ENCODE measurements at places on chromosomes 5 and 9.

DNA sequence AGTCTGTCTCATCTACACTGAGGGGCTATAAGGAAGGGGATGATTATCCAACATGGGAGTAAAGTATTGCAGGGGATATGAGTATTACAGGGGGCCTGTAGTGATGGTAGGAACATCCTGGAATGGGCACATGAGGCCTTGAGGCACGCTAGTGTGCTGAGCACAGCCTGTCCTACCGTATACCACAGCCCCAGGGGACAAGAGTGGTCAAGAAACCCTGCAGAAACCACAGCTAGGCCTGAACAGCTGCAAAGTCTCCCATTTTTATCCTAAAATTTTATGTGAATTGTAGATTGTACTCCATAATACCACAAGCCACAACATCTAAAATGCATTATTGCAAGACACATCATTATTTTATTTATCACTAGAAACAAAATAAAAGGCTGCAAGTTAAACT lies 136.3 kb upstream of the ASTN2 start:
- DNase-seq = no peak

DNA sequence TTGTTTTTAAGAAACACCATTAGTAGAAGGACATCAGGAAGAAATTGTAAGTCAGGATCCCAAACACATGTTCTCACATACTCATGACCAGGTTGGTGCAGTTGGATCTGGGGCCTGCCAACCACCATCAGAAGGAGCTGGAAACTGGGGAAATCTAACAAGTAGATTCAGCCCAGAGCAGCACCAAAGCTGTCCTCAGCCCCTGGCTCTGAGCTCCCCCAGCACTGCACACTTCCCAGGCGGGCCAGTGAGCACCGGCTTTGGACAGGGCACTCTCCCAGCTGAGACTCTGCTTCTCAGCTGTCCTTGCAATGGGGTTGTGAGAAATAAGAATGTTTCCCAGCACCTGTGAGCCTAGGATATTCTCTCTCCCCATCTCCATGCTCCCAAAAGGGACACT lies 162.5 kb downstream of the PAX5 start:
- DNase-seq = no peak

GRCh38 chr9:86821006-86821845 lies 126.1 kb downstream of the GAS1 start:
- DNase-seq = no peak

GRCh38 chr9:78539188-78539587 lies 242.3 kb downstream of the PSAT1 start:
- DNase-seq = no peak

- DNase-seq = no peak
Observed at GRCh38 chr5:68074048-68074632, 141.4 kb upstream of the PIK3R1 start.

GRCh38 chr5:170141636-170142035 lies 35.9 kb downstream of the FOXI1 start:
- DNase-seq = no peak

DNA sequence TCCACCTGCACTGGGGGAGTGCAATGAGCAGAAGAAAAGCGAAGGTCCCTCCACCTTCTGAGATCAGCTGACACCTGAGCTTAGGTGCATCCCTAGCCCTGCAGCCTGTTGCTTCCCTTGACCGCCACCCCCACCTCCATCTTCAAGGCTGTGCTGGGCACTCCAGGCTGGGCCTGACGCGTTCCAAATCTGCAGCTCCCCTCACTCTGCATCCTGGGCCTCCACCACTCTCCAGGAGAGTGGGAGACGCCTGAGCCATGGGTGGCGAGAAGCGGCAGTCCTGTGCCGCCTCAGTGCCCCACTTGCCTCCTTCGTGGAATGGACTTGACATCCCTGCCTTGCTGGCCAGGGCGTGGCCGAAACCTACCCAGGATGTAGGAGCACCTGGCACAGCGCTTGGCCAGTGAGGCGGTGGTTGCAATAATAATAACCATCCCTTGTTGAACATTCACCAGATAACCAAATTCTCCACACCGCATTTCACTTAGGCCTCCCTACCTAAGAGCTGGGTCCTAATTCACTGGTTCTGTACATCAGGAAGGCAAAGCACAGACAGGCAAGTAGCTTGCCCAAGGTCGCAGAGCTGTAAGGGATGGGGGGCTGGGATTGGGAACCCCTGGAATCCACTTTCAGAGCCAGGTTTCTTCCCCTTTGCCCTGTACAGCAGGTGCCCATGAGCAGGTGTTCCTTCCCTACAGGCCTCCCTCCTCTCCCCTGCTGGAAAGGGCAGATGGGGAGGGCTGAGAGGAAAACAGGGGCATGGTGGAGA lies 11.7 kb downstream of the B4GALT7 start:
- no peak for DNase-seq

DNA sequence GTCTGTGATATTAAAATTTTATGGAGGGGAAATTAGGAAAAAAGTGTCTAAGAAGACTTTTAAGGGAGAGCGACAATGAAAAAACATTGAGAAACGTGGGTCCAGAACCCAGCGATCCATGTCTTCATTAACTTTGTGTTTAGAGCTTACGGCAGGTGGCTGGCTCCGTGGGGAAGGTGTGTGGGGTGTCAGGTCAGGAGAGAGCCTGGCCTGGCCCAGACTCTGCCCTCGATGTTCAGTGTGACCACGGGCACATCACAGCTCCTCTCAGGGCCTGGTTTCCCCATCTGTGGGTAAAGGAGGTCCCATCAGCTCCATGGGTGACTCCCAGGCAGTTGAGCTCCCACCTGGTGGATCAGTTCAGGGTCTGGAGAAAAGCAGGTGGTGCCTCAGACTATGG lies 22.1 kb downstream of the DAB2IP start:
- no peak for DNase-seq

GRCh38 chr9:90201766-90202165 lies 440.9 kb downstream of the DIRAS2 start:
- no peak for DNase-seq

DNA sequence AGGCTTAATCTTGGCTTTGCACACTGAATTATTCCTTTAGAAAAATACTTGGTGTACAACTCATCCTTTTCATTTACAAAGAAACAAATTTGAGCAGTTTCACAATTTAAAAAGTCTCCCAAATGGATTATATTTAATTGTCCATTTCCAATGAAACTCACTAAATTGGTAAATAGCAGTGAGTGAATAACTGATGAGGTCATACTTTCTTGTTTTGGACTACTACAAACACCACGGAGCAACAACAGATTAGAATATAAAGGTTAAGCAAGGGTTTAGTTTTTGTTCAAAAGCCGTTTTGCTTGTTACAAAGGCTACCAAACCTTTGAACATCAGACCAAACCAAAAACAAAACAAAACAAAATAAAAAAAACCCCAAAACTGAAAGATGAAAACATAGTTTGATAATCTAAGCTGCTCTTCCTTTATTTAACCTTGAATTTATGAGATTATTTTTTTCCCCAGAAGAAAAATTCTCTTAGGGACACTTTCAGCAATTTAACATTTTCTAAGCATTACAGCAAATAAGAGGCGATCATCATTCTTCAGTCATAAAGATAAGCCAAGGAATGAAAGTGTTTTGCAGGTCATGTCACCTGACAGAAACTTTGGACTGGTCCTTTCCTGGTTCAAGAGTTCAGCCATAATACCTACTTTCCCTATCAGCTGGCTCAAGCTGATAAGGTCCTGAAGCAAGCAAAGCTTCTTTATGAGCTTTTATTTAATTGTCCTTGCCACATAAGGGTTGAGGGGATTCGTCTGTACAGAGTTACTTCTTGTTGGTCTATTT lies 99.7 kb upstream of the CDKN2B start:
- DNase-seq = no peak

GRCh38 chr5:14041528-14042192 lies 97.2 kb upstream of the DNAH5 start:
- no peak for DNase-seq

DNA sequence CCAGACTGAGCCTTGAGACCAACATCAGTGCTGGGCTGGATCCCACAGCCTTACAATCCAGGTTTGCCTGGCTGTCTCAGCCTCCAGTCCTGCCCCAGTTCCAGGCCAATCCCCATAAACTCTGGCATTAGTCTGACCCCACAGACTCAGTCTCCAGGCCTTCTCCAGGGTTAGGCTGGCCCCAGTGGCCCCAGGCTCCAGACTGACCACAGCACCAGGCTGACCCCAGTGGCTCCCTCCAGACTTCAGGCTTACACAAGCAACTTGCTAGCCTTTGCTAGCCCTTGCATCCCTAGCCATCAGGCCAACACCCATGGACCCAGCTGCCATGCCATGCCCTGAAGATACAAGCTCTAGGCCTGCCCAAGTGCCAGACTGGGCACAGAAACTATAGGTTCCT lies 1326.0 kb upstream of the C9orf72 start:
- no peak for DNase-seq

DNA sequence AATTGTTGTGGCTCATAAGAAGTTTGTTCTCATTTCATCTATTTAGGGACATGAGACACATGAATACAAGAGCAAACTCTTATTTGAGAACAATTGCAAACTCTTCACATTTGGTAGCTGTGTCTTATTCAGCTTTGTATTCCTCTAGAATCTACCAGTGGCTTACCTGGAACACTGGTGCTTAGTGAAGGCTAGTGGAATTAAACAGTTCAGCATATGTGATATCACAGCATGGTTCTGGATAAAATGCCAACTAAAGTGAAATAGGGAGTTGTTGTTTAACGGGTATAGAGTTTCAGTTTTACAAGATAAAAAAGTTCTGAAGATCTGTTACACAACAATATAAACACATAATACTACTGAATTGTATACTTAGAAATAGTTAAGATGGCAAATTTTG lies 48.9 kb downstream of the NRG2 start:
- no peak for DNase-seq

DNA sequence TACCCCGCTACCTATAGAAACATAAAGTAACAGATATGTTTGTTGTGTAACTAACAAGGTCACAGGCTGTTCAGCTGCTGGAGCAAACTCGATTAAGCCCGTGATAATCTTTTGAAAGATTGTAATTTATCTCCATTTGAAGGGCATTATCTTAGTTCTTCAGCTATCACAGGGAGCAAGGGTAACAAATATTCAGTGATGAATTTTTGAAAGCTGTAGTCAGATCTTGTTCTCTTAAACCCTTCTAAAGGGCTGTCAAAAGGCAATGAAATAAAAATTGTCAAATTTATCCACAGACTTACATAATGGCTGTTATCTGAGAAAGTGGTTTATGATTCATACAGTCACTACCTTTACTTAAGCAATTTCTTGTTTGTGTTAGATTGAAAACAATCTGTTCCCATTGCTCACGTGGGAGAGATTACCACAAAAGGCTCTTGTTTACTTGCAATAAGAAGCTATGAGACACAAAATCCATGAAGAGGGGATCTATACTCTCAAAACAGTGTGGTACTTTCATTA lies 78.3 kb upstream of the ZNF608 start:
- DNase-seq = no peak

DNA sequence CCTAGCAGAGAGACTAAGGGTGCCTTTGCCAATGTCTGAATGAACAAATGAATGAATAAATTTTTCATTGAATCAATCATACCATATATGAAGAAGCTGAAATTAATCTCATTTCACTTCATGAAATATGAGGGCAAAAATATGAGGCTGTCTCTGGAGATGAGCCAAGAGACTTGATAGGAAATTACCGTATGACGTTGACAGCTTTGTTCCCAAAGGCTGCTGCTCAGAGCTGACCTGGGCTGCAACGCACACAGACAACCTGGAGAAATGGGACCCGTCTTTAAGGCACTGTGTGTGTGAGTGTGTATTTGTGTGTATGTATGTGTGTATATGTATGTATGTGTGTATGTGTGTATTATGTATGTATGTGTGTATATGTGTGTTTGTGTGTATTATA lies 226.1 kb downstream of the IRX2 start:
- DNase-seq = no peak

- DNase-seq = no peak
Observed at GRCh38 chr5:60036192-60036938, 142.8 kb upstream of the PDE4D start.

DNA sequence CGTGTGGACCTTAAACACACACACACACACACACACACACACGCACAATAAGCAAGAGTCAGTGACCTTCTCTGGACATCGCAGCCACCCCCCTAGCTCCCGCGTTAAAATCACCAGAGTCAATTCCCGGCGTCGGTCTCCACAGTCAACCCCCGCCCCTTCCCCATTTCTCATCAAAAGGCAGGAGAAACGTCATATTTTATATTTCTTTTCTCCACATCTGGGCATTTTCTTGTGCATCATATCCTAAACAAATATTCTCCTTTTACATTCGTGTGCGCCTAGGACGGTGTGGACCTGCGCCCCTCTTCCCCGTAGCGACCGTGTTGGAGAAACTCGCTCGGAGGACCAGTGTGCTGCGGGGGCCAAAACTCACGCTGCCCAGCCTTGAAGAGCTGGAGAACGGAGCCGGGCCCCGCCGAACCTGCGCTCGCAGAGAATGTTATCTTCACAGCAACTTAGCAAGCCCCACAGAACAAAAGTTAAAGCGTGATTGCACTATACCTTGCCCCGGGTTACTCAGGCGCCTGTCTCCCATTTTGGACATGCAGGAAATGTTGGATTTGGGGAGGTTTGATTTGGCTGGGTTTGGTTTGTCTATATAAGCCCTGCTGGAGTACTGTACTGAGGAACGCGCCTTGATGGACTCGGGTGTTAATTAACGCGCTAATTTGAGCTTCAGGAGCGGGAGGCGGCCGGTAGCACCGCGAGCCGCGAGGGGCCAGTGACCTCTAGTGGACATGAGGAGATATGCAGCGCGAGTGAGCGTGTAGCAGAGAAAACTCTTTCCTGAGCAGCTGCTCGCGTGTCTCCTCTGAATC lies 192.4 kb downstream of the MEF2C start:
- no peak for DNase-seq

DNA sequence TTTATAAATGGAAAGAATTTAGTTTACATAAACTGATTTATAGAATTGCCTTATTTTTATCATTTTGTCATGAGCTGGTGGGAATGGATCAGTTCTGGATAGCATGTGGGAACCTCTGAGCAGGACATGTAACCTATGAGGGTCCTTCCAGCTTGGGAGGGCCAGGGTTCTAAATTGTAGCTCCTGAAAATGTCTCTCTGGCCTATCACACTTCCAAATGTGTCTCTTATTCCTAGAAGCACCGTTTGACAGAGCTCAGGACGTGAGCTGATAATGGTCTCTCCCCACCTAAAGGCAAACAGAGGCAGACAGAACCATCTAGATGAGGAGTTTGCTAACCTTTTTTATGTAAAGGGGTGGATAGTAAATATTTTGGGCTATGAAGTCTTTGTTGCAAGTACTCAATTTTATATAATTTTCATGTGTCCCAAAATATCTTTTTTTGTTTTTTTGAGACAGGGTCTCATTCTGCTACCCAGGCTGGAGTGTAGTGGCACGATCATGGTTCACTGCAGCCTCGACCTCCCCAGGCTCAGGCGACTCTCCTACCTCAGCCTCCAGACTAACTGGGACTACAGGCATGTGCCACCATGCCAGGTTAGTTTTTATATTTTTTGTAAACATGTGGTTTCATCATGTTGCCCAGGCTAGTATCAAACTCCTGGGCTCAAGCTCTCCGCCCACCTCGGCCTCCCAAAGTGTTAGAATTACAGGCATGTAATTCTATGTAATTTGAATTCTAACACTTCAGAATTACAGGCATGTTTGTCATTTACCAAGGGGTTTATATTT lies 4.0 kb downstream of the TRAF1 start:
- DNase-seq = no peak
